ENCODE measurements at places on chromosomes 16 and 17.
A peak's percentile ranks its signal among the peaks of the same experiment; 100 is the strongest.

GRCh38 chr17:49873466-49873865, 25.6 kb upstream of the TAC4 start:
- DNase-seq, result no peak

GRCh38 chr16:75024594-75024993, 25.8 kb downstream of the ZNRF1 start:
- no peak for DNase-seq

DNA sequence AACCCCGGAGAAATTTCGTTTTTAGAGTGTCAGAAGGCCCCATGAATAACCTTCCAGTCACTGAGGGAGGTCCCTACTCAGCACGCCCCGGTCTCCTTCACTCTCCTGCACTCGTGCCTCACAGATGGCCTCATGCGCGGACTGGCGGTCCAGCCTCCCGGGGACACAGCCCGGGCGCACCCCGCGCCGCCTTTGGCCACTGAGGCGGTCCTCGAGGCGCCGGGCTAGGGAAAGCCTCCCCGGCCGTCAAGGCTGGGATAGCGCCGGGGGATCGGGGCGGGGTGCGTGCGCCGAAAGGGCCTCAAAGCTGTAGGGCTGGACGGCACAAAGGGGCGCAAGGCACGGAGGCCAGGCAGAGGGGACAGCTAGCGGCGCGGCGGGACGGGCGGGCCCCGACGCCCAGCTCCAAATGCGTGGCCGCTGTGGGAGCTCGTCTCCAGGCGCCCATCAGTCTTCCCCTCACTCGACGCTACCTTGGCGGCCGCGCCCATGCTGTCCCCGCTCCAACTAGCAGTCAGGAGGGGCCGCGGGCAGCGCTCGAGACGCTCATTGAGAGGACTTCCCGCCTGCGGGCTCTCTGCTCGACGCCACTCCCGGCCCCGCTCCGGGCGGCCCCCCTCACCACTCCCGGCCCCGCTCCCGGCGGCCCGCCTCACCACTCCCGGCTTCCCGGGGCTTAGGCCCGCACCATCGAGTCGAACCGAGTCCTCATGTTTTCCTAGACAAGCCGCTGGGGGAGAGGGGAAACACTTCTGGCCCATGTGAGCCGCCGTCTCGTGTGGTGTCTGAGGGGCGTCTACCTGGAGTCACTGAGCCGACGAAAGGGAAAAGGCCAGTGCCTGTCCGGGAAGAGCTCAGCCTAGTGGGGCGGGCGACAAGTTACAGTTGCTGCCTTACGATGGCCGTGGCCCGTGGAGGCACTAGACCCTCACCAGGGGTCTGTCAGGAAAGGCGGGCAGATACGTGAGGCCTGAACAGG, at the start of gene USP6:
Gene USP6 (plus strand): TSS at position 360 of the 979 bp plus-strand sequence. CDS start 14,336 bp downstream, outside the sequence.
- DNase-seq, result no peak

- no peak for DNase-seq
Observed at GRCh38 chr16:87535457-87535854, 42.6 kb upstream of the ZCCHC14 start.

- no peak for DNase-seq
Observed at GRCh38 chr16:12016291-12016947, 39.9 kb downstream of the SNX29 start.

DNA sequence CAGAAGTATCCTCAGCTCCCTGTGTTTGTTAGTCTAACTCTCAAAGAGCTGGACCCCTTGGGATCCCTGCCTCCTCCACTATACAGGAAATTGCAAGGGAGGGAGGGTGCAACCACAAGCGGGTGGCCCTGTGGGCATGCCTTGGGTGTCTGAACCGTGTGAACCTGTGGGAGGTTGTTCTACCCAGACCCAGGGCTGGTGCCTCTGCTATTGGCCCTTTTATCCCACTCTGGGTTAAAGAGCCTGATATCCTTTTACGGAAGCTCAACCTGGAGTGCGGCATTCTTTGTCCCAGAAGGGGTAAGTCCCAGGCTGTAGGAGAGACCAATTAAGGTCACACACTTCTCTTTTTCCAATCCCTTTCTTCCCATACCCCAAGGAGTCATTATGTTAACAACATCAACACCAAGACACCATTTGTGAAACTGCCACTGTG, 53.4 kb downstream of the ARSG start:
- no peak for DNase-seq

- no peak for DNase-seq
Observed at GRCh38 chr16:5011637-5012036, 22.1 kb downstream of the NAGPA start.

DNA sequence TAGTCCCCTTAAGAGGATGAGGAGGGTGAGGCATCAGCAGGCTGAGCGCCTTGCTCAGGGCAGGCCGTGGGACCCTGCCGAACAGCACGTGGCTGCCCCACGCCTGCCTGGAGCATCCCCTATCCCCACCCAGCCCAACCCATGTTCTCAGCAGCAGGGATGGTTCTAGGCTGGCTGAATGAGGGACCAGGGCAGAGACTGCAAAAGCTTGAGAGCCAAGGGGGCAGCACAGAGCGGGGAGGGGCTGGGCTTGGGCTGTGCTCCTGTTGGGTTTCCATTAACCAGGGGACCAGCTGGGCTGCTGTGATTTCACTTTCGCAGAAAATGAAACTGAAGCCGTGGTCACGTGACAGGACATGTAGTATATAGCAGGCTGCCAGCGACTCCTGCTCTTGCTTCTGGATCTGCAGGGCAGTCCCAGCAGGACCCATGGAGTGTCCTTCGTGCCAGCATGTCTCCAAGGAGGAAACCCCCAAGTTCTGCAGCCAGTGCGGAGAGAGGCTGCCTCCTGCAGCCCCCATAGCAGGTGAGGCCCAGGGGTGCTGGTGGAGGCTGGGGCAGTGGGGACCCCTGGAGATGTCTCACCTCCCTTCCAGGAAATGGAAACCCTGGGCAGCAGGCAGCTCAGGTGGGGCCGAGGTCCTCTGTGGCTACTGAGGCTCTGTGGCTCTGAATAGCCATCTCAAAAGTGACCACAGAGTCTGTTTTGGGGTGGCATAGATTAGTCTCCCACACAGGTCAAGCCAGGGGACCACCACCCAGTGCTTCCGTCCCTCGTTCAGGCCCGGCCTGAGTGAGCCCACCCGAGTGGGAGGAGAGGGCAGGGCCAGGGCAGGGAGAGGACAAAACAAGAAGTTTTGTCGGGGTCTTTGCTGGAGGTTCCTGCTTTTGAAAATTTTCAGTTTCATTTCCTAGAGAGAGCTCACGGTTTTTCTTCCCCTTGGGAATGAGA, 2.9 kb downstream of the RNF213 start:
- DNase-seq, result peak; percentile 67

- DNase-seq, result no peak
Observed at GRCh38 chr16:49713770-49714169, 142.1 kb downstream of the ZNF423 start.
